Suppressor macrophage treated with lipopolysaccharide for 4 hours (primary cell): ENCODE measurements at places on chromosomes 13 and 19.

GRCh38 chr13:111659219-111659775, 338.9 kb downstream of the TEX29 start:
- DNase-seq = no peak

DNA sequence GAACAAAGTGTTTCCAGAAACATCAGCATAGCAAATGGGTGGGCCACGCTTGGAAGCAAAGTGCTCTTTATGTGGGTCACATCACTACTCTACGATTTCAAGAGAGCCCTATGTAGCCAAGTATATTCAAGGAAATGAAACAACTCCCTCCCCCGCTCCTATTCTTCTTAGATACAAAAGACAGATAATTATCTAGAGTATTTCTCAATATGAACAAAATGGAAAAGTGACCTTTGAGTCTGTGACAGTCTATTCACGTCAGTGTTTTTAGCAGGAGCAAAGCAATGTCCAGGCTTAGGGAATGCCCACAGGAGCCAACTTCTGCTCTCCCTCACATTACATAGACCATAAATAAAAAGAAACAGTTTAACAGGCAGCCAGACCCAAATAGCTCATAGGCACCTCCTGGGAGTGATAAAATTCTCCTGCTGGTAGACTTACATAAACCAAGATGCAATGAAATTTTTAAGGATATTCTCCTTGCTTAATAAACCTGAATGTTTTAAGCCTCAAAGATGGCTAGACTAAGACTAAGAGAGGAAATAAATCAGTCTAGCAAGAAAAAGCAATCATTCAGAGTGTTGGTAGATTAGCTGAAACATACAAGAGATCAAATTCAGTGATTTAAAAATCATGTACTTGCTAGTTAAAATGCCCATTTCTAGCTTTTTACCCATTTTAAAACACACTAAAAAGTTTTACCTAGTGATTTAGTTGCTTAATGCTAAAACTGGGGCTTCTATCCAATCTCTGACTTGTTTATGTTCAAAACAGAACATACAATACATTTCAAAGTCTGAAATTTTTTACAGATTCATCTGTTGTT, 182.8 kb downstream of the RGCC start:
- peak; percentile 23 for DNase-seq

GRCh38 chr19:13154241-13154778, 4.1 kb downstream of the IER2 start:
- DNase-seq = peak; percentile 99

DNA sequence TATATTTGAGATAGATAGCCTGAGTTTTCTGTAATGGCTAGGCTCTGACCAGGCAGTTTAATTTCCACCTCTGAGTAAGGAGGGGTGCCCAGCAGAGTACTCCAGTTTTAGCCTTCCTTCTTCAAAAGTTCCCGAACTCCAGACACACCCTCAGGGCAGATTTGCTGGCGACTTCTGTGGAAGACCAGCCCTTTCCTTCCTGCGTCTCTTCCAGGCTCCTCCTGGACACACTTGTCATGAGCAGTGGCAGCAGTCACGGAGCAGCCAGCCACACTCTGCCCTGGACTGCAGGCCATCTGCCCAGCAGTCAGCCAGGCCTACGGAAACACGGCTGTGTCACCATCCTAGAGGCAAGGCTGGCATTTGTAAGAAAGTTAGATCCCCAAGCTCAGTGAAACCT, 6.6 kb upstream of the FLT1 start:
- DNase-seq = no peak

DNA sequence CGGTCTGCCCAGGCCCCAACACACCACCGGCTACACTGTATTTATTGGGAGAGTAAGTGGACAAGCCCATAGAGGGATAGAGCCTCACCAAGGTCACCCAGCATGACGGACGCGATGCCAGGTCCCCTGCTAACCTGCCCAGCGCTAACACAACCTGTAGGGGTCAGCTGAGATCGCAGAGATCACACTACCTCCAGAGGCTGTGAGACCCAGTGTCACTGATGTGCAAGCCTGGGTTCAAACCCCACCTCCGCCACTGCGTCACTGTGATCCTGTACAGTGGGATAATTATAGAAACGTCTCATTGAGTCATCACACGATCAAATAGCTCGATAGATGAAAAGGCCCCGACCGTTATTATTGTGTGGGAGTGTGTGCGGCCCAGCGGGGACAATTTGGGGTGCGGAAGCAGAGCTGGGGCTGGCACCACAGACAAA, 10.6 kb upstream of the TLE2 start:
- DNase-seq = no peak

DNA sequence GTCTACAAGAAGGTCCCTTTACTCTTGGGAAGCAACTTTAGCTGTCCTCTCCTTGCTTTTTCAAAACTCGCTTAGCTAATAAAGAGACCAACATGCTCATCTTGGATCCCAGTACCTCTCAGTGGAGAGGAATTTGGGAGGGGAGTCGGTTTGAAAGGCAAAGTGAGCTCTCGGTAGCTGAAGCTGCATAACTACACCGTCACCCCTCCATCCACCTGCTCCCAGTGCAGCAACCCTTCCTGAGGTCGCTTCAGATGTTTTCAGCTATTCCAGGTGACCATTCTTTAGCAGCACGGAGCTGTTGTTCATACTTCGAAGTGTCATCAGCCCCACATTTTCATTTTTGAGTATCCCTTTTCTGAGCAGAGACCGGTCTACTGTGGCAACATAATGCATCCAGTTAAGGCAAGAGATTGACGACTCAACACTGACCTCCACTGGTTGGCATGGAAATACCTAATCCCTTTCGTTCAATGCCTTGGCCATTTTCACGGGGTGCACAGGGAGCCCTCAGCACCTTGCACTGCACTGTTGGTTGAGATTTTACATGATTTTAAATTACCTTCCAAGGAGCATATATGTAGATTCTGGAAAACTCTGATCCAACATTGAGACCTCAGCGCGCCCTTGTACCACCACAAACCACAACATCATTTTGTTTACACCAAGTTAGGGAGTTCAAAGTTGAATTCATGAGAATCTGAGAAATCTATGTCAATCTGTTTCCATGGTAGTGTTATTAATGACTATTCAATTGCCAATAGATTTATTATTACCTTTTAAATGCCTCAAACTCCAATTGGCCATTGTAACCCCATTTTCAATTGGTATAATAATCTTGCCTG, 42.2 kb downstream of the DLEU7 start:
- peak; percentile 87 for DNase-seq

GRCh38 chr19:1510442-1510806, 2.4 kb downstream of the ADAMTSL5 start:
- DNase-seq = no peak

GRCh38 chr13:96075953-96076543, 13.9 kb upstream of the HS6ST3 start:
- peak; percentile 29 for DNase-seq

- no peak for DNase-seq
Observed at GRCh38 chr19:46391296-46392251, 21.8 kb downstream of the CCDC8 start.

- no peak for DNase-seq
Observed at GRCh38 chr19:12975221-12975741, 5.9 kb downstream of the DAND5 start.

- no peak for DNase-seq
Observed at GRCh38 chr19:17633700-17634099, 54.5 kb downstream of the UNC13A start.

GRCh38 chr19:23802290-23802689, 43.6 kb upstream of the ZNF681 start:
- no peak for DNase-seq

DNA sequence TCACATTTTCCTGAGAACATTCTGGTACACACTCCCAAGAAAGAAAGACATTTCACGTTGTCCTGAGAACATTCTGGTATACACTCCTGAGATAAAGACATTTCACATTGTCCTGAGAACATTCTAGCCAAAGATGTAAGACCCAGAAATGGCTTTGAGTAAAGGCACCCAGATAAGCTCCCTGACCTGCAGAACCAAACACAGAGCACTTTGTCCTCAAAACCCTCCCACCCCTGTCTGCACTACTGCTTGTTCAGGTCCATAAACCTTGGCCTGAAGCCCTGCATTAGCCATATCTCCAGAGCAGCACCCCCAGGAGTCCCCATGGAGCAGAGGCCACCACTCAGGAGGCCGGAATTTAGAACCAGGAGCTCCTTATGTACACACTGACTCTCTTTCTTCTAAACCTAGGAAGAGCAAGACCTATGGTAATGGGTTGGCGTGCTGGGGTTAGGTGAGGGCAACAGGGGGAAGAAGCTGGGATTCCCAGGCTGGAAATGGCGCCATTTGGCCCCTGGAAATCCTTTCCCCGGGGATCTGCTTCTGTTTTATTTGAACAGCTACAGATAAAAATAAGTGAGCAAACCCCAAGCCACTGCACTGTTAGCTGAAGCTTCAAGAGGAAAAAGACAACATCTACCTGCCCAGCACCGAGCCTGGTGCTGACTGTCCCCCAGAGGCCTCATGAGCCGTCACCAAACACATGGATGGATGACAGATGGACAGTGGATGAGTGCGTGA, 13.7 kb downstream of the GAS6 start:
- DNase-seq = no peak

GRCh38 chr19:50723069-50723468, at the start of gene CLEC11A:
TSS of gene CLEC11A (plus strand) at chr19:50723364. CDS start at chr19:50723526, 162 bp downstream.
- DNase-seq = peak; percentile 29

GRCh38 chr19:18425515-18426415, 6.6 kb downstream of the SSBP4 start:
- DNase-seq = no peak

- peak; percentile 100 for DNase-seq
Observed at GRCh38 chr19:44845612-44846454, at the start of gene NECTIN2. TSS of gene NECTIN2 (plus strand) at chr19:44846297. CDS start at chr19:44846526, 229 bp downstream.

DNA sequence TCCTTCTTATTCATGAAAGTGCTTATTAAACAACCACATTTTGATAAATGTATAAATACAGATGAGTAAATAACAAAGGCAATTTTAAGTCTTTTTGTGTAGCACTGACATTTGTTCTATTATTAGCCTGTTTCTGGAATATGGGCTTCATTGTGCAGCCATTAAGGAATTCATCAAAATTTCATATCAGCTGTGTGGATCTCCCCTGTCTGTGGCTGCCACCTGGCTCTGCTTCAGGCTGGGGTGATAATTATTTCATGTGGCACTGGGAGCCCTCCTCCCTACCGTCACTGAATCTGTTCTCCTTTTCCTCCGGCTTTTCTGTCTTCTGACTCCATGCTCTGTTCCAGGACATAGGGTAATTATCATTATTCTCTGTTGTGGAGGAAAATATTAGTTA, 57.1 kb downstream of the LMO7 start:
- DNase-seq = no peak

- DNase-seq = peak; percentile 55
Observed at GRCh38 chr13:23440821-23441618, 7.5 kb upstream of the SACS start.

DNA sequence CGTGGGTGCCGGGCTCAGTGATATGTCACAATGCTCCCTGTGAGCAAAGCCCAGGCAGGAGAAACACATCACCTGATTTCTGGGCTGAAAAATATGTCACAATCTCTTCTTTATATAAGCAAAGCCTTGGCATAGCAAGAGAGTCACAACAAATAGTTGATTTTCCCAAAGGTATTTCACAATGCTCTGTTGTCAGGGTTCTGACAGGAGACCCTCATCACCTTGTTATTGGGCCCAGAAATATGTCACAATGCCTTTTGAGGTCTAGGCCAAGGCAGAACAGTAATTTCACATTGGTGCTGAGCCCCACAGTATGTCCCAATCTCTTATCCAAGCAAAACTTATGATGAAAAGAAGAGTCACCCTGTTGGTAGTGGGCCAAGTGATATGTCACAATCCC, 125.7 kb downstream of the ZNF675 start:
- no peak for DNase-seq

DNA sequence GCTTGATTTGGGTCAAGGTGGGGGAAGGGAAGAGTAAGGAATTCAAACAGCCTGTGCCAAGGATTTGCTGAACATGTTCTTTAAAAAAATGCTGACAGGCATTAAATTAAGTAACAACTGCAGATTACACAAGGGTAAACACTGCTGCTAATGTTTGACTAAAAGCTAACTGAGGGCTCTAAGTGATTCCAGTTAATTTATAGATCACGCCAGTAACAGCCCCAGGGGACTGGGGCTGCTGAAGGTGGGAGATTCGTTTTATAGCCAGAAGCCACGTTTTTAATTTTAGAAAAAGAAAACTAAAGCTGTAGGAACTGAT, 321.7 kb downstream of the DLEU7 start:
- no peak for DNase-seq

GRCh38 chr13:59144700-59145099, 1019.0 kb downstream of the DIAPH3 start:
- DNase-seq = no peak

GRCh38 chr19:46481223-46481848, 10.0 kb upstream of the PNMA8A start:
- no peak for DNase-seq

DNA sequence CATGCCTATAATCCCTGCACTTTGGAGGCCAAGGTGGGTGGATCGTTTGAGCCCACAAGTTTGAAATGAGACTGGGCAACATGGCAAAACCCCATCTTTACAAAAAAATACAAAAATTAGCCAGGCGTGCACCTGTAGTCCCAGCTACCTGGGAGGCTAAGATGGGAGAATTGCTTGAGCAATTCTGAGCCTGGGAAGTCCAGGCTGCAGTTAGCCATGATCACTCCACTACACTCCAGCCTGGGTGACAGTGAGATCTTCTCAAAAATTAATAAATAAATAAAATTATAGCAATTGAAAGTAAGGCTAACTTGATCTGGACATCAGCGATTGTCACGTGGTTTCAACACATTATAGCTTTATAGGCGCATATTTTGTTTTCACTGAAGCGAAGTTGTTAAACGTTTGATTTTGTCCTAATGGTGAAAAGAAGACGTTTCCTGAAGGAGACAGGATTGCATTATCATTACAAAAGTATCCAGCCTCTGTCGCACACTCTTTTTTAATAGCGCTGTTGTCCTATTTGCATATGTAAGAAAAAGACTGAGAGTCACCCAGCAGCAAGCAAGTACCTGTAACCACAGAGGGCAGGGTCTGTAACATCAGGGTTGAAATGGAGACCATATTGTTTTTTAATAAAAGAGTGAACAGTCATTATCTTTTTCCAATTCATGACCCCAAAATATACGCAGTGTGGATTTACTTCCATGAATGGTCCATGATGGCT, 335.7 kb downstream of the DCT start:
- DNase-seq = no peak

DNA sequence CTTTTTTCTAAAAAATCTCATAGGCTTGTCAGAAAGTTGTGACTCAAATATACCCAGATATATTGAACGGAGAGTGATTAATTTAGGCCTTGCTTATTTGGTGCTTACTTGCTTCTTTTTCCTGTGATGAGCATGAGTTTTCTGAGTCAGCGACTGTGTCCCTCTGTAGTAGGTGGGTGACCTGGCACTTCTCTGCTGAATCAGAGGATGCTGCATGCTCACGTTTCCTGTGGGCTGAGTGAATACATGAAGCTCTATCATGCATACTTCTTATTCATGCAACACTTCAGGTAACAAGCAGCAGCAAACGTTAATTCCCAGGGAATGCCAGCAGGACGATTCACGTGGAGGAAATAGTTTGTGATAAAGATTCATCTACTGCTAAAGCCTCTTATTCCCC, 245.0 kb downstream of the KLF5 start:
- no peak for DNase-seq
